HCT116 (cell line): ENCODE measurements at places on chromosomes 12 and 14.
A peak's percentile ranks its signal among the peaks of the same experiment; 100 is the strongest.

GRCh38 chr12:79057540-79057939 is 193.0 kb downstream of the SYT1 start:
- no peak for DNase-seq

DNA sequence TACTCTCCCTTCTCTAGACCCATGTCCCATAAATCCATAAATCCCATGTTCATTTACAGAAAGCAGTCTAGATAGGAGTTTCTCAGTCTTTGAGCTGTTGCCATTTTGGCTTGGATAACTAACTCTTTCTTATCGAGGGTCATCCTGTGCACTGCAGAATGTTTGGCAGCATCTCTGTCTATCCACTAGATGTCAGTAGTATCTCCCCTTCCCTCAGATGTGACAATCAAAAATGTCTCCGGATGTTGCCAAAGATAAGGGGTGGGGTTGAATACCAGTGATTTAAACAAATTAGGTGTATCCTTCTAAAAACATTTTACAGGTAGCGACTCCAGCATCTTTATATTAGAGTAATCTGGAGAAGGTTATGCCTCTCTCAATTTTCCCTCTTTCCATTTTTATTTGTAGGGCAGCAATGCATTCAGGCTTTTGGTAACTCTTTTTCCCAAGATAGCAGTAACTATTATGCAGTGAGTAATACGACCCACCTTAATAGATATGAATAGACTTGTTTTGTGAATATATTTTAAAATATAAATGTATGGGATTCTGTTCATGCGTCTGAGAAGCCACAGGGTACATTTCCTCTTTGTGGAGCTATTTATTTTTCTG is 100.7 kb downstream of the LRRK2 start:
- peak; percentile 59 for DNase-seq

DNA sequence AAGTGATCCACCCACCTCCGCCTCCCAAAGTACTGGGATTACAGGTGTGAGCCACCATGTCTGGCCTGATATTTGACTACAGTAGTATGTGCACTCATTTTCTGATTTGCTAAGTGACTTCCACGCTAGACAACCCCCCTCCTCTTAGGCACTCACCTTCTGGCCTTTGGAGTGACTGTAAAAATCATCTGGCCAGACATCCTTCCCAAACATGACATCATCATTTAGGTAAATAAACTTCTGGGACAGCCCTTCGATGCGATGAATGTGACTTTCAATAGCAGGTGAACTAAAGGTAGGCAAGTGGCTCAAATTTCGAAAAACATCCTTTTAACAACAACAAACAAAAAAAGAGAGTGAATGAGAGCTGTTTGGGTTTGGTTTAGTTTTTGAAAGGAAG is 30.6 kb upstream of the SYCP3 start:
- DNase-seq, result no peak

DNA sequence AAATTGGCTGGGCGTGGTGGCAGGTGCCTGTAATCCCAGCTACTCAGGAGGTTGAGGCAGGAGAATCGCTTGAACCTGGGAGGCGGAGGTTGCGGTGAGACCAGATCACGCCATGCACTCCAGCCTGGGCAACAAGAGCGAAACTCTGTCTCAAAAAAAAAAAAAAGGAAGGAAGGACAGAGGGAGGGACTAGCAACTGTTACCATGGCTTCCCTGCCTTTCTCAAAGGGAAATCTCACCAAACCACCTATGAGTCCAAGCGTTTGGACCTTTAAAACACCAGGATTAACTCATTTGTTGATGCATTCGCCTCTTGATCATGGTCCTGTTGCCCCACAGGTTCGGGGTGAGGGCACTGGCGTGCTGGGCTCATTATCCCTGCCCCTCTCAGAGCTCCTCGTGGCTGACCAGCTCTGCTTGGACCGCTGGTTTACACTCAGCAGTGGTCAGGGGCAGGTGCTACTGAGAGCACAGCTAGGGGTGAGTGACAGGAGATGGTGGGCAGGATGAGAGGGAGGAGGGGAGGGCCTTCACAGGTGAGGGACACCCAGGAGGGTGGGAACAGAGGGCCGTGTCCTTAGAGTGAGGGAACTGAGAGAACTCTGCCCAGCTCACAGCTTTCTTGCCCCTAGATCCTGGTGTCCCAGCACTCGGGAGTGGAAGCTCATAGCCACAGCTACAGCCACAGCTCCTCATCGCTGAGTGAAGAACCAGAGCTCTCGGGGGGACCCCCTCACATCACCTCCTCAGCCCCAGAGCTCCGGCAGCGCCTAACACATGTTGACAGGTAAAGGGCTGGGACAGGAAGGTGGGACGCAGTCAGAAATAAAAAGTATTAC is 10.2 kb upstream of the MYL6B start:
- DNase-seq, result no peak

- no peak for DNase-seq
These were observed 900 bp downstream of the NOP2 start for GRCh38 chr12:6567112-6567670.

DNA sequence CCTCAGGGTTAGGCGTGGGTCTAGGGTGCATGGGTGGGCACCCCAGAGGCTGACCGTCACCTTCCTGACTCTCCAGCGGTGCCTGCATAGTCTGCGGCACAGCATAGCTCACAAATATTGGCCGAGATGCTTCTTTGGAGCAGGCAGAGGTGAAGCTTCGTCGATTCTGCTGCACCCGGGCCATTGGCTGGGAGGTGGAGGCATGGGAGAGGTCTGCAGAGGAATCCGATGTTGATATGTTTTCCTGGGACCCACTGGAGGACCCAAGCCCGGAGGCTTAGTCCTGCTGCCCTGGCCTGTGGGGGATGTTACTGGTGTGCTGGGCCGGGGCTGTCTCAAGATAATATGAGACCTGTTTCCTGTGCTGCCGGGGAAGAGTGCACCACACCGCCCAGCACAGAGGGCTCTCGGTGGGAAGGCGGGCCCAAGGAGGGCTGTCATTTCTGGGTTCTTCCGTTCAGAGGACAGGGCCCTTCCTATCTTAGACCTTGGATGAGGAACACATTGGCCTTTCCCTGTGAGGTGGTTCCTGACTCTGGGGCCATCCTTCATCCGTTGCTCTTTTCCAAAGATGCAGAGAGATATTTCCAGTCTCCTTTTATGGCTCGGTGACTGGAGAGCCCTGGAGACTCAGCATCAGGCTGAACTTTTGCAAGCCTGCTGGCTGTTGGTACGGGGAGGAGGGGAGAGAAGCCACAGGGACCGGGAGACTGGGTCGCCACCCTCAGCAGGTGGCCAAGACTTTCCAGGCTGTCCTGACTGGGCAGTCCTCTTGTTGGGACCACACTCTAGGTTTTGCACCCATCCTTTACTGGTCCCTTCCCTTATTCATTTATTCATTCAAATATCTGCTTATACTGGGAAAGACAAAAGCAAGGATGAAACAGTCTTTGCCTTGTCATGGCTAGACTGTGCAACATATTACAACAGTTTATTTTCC is 143.5 kb downstream of the TSPAN9 start:
- no peak for DNase-seq
